Hepatic stellate cell (primary cell): ENCODE measurements at places on chromosomes 3 and 15.
A peak's percentile ranks its signal among the peaks of the same experiment; 100 is the strongest.

- DNase-seq: no peak
Observed at GRCh38 chr3:84439476-84439875, 519.3 kb upstream of the CADM2 start.

- no peak for DNase-seq
Observed at GRCh38 chr15:41940441-41940857, 31.9 kb downstream of the EHD4 start.

DNA sequence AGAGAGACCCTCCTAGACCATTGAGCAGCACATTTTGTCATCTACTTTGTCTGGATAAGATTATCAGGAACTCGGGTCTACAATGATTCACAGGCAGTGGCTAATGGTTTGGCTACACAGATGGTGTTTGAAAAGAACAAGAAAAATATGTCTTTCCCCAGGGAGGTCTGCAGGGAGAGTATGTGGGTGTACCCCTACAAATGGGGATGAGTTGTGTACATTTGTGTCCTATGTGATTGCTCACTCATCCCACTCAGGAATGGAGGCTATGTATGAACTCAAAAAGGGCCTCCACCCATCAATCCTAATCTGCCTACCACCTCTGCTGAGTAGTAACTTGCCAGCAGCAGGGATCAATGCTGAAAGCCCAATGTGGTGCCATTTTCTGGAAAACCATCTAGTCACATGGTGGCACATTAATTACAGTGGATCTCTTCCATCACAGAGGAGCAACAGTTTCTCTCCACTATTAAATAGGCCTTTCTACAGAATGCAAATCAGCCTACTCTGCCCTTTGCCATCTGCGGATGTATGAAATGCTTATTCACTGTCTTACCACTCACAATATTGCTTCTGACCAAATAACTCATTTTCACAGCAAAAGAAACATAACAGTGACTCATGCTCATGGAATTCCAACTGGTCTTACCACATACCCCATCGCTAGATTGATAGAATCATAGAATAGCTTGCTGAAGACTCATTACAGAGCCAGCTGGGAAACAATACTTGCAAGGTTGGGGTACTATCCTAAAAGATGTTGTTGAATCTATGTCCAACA, 48.3 kb upstream of the TRIM42 start:
- DNase-seq: peak; percentile 35

DNA sequence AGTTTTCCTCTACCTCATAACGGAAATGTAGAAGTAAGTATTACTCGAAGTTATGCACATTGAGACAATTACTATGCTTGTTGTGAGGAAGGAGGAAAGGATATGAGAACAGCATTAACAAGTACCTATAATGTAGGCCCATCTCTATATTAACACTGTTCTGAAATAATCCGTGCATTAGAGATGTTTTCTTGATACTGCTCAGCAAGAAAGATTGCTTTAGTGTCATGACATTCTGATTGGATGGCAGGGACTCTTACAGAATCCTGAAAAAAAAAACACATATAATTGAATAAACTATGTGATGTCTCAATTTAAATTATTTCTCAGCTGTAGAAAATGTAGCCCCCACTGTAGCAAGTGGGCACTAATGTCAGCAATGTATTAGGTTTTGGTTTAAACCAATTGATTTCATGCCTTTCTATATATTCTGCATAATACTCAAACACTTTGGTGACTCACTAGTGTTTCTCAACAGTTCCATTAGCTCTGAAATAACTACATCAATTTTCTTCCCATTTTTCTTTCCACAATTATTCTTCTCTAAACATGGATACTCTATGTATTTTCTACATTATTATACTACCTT, 598.3 kb upstream of the BCHE start:
- DNase-seq: no peak

- no peak for DNase-seq
Observed at GRCh38 chr3:9553948-9554513, 409 bp upstream of the LHFPL4 start.

DNA sequence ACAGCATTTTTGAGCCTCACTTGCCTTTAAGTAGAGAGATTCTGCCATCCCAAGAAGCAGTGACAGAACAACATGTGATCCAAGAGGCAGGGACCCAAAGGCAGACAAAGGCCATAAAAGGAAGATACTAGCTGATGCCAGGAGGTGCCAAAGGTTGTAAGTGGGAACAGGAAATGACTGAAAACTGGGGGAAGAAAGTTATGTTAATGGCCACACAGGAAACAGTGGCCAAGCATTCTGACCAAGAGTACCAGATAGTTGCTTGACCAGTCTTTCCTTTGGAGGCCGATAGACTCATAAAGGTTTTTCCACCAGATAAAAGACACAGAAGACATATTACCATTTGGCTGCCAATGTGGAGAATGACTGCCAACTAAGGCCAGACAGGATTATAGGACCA, 274.5 kb upstream of the PEX5L start:
- DNase-seq: no peak

- no peak for DNase-seq
Observed at GRCh38 chr3:71266875-71267274, 316.7 kb downstream of the FOXP1 start.

DNA sequence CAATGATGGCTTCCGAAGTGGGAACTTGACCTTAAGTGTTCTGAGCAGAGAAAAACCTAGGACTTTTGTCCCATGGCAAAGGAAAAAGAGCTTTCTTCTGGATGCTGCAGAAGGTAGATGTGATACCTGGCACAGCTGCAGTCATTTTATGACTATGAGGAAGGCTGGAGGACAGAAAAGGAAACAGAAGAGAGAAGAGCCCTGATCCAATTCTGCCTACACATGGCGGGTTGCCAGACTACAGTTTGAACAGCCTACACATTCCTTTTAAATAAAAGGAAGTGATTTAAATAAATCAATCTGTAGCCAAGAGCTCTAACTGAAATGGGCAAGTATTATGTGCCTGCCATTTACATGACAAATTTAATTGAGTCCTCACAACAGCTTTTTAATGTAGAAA, 43.6 kb upstream of the CHRNB4 start:
- DNase-seq: no peak

GRCh38 chr15:25990220-25990619, 127.1 kb upstream of the ATP10A start:
- no peak for DNase-seq

DNA sequence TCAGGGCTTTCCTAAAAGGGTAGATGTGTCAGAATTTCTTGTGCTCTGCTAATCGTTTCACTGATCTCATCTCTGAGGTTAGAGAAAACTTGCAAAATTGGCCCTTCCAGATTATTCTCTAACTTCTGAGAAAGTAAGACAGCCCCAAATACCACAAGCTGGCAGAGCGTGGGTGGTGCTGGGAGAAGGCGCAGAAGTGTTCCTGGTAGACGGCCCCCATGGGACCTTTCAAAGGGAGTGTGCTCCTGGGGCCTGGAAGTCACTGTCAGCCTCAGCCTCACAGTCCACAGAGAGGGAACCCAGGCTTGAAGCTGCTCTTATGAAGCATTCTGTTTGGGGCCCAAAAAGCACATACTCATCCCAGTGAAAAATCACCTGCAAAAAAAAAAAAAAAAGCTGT, 86.5 kb upstream of the PFN2 start:
- DNase-seq: no peak

- DNase-seq: no peak
Observed at GRCh38 chr3:15154326-15154725, 51.7 kb upstream of the CAPN7 start.

DNA sequence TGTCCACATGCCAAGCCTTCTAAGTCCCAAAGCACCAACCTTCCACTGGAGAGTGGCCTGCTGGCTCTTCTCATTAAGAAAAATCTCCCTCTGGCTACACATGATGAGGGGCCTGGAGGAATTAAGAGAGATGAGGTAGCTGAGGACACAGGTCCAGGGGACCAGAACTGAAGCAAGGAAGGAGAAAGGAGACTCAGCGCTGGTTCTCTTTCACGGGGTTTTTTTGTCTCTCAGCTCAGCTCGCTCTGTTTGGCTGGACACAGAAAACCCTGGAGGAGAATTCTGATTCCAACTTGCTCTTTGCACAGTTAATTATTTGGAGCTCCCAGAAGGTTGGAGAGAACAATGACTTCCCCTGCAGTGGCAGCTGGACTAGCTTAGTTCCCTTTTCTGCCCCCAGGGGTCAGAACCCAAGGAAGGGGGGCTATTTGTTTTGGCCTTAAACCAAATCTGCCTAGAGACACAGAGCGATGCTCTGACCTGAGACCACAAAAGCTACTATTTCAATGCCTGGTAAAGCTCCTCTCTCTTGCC, 507.6 kb downstream of the FHIT start:
- no peak for DNase-seq

- no peak for DNase-seq
Observed at GRCh38 chr3:70974747-70975146, 608.8 kb downstream of the FOXP1 start.

DNA sequence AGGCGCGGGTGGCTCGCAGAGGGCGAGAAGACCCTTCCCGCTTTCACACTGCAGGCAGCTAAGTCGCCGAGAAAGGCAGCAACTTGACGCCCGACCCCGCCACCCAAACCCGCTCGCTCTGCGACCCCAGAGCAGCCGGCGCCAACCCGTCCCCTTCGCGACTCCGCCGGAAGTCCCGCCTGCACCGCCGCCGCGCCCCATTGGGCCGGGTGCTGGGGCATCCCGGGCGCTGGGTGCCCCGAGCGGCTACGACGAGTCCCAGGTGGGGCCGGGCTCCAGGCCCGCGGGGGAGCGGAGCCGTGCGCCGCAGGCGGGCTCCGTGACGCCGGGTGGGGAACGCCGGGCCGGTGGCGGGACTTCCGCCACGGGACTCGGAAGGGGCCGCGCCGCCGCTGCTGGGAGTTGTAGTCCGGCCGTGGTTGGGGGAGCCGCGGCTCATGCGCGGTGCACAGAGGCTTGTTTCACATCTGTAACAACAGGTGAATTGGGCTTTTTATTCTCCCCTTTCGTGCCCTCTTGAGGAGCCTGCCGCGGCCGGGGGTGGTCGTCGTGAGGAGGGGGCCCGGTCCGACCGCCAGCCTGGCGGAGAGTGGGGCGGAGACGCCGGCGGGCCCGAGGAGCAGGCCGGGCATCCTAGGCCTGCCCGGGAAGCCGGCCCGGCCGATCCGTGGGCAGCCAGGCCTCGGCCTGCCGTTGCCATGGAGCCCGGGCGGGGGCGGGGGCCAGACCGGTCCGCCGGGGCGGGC, at the start of gene DHX30:
DHX30 (plus strand) TSS at position 405 of the 746 bp plus-strand sequence. CDS start 7,546 bp downstream, outside the sequence.
- peak; percentile 89 for DNase-seq

- no peak for DNase-seq
Observed at GRCh38 chr15:77737238-77738037, 104.7 kb upstream of the LINGO1 start.

GRCh38 chr3:115760716-115761115, 137.4 kb downstream of the GAP43 start:
- DNase-seq: no peak

DNA sequence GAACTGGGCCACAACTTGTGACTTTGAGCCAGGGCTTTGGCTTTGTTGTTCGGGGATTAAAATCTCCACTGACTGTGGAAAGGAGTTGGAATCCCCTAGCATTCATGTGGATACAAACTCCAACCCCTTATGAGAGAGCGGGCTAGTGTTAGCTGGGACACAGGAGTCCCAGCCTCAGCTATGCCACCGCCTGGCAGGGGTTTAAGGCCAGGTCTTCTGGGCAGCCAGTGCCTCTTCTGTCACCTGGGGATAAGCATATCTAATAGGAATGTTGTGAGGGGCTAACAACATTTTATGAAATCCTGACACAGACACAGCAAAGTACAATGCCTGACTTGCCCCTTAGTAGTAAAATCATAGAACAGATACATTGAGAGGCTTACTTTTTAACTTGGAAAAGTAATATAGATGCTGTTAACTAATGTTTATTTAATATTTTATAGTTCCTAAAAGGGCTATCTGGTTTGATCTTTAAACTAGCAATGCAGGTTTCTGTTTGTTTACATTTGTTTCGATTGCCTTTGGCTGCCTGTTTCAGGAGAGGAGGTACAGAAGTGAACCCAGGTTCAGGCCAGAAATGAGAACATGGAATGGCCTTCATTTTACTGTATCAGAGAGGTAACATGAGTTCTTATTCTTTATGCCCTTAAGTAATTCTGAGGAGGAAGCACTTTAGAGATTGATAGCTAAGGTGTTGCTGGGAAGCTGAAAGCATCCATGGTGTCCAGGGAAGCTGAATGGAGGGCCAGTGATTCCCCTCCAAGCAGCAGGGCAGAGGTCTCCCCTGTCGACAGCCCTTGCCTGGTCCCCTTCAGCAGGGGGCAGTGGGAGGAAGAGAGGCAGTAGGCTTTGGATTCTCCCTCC, 8.7 kb downstream of the GPR160 start:
- DNase-seq: no peak

GRCh38 chr3:48038971-48039481, 22.8 kb upstream of the MAP4 start:
- DNase-seq: no peak

DNA sequence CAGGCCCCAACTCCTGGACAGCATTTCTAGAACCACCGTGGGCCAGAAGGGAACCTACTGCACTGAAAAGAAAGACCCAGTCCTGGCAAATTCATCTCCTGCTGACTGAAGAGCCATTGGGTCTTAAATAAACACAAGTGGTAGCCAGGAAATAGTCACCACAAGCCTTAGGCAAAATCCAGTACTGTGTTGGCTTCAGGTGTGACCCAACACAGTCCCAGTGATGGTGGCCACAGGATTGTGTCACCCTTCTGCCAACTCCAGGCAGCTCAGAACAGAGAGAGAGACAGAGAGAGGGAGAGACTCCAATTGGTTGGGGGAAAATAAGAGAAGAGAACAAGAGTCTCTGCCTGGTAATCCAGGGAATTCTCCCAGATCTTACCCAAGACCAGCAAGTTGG, 23.1 kb downstream of the NEDD4 start:
- no peak for DNase-seq

- no peak for DNase-seq
Observed at GRCh38 chr3:104992676-104993075, 374.0 kb upstream of the ALCAM start.
